NT2/D1 (cell line): ENCODE measurements at places on chromosomes 5 and 9.

GRCh38 chr5:14946815-14947620, 75.4 kb upstream of the ANKH start:
- DNase-seq: peak; percentile 16

DNA sequence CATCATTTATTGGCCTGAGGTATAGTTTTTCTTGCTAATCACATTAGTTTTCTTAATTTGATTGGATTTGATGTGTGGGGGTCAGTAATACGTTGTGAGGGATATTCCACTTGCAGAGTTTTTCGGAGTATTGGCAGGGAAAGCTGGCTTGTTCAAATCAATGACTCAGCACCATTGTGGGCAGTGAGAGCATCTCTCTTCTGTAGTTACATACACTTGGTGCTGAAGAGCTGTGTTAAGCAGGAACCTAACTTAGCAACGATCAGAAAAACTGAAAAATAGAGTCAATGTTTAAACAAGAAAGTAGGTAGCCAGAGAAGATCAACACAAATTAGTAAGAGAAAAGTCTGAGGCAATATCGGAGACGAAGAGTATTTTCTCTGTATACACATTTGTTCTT, 344.6 kb upstream of the EDIL3 start:
- DNase-seq: no peak

DNA sequence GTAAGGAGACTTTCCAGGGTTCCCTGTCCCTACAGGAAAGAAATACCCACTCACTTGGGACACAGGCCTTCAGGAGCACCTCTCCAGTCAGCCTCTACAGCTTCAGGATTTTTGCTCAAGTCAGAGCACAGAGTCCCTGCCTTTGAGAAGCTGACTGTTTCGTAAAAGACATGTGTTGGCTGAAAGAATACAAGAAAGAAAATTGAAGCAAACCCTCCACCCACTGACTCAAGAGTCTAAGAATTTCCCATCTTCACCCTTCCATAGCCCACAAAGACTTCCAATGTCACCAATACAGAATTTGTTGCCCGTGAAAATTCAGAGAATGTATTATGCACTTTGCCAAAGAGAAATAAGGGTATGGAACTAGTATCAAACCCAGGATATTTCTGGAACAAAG, 53.0 kb upstream of the ZNF622 start:
- DNase-seq: no peak

DNA sequence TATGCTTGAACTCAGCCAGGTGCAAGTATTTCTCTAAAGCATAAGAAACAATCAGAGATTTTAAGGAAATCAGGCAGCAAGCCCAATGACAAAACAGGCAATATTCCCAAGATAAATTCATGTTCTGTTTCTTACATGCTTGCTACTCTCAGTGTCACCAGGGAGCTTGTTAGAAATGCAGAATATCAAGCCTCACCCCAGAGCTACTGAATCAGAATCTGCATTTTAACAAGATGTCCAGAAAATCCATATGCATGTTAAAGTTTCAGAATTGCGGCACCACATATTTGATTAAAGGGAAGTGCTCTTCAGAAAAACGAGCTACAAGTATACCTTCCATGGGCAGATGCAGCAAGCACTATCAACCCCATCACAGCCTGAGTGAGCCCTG, 54.4 kb downstream of the MFAP3 start:
- no peak for DNase-seq

- no peak for DNase-seq
Observed at GRCh38 chr9:105432247-105432842, 15.5 kb upstream of the FSD1L start.

GRCh38 chr9:87285183-87285850, 212.3 kb upstream of the DAPK1 start:
- DNase-seq: no peak

GRCh38 chr5:57028161-57028560, 76.2 kb upstream of the MIER3 start:
- DNase-seq: no peak

DNA sequence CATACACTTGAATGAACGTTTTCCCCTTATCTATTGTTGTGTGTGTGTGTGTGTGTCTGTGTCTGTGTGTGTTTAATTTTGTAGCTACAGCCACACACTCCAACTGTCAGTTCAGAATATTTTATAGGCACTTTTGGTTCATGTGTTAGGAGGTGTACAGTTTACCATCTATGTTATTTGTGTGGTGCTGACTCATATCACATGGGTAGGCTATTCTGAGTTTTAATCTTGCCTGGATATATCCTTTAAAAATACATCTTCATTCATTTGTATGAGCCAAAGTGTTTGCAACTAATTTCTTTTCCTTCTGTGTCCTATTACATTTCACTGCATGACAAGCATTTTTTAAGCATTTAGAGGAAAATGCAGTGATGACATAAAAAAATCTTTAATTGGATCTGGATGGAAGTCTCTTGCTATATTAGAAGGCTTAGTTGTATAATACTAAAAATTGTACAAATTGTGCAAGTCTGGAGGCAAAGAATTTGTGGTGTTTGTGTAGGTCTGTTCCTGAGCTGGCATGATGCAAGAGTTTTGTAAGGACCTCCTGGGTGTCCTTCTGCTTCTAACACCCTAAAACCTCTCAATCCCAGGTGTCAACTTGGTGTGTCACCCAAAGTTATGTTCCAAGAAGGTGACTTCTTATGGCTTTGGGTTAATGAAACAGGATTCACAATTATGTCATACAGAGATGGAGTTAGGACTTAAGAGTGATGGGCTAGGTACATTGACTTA, 52.4 kb upstream of the HMHB1 start:
- DNase-seq: no peak

GRCh38 chr9:82923092-82923911, 139.6 kb downstream of the RASEF start:
- no peak for DNase-seq

GRCh38 chr5:52853650-52854049, 65.9 kb downstream of the ITGA1 start:
- DNase-seq: no peak

DNA sequence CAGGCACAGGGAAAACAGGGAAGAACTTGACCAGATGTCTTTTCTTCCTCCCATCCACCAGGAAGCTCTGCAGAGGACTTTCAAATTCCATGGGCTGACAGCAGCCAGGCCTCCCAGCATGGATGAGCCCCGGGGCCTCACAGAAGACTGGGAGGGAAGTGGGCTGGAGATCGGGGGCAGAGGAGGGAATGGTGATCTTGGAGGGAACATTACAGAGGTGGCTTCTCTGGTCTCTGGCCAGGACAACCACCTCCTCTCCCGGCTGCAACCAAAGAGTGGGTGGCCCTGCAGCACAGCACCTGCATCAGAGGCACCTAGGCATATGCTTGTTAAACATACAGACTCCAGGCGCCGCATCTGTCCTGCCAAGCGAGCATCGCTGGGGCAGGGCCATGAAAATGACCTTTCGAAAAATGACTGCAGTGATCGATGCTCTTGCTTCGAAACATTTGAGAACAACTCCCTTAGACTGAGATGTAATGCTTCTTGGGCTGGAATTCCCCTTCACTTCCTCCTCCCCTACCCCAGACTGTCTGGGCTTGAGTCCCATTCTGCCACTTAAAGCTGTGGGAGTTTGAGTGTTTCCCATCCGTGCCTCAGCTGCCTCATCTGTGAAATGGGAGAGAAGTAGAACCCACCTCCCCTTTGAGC, 68.7 kb upstream of the UNC5A start:
- DNase-seq: no peak

DNA sequence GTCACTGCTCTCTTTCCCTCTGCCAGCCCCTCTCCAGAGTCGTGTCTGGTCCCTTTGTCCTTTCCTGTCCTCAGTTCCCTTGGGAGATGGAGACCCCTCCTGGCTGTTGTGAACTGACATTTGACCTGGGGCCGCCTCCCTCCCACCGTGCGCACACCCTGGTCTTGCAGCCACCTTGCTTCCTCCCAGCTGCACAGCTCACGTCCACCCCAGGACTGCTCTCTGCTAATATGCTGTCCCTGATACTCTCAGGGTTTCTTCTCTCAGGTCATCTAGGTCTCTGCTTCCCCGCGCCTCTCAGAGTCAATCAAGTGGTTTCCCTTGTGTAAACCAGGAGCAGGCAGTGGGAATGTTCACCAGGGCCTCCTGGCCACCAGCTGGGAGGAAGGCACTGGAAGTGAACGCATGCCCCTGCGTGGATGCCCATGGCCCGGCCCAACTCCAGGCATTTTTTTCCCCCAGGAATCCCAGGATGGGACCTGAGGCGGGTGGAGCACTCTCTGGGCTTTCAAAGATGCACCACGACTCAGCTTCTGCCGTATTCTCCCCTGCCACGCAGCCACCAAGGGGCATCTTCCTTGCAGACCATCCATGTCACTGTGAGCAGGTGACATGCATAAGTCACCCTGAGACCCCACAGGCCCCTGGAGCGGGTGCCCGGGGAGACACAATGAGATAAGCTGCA, 142.4 kb downstream of the OLFM1 start:
- no peak for DNase-seq

GRCh38 chr9:135095470-135096407, 8.3 kb downstream of the OLFM1 start:
- DNase-seq: no peak

- DNase-seq: no peak
Observed at GRCh38 chr5:71816307-71816706, 97.2 kb downstream of the CARTPT start.

DNA sequence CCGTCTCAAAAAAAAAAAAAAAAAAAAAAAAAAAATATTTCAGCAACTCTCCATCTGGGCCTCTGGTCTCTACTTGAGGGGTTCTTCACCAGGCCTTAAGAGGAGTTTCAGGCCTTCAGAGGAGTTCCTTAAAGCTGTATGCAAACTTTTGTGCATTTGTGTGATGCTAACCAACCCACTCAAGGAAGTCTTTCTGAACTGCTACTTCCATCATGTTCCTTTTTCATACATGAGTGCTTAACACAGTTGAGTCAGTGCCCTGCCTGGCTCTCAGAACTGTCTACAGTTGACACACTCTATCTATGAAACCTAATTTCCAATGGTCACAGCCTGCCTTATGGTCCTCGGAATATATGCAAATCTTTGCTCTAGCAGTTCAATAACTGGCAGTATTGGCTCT, 146.5 kb downstream of the MEF2C start:
- no peak for DNase-seq

DNA sequence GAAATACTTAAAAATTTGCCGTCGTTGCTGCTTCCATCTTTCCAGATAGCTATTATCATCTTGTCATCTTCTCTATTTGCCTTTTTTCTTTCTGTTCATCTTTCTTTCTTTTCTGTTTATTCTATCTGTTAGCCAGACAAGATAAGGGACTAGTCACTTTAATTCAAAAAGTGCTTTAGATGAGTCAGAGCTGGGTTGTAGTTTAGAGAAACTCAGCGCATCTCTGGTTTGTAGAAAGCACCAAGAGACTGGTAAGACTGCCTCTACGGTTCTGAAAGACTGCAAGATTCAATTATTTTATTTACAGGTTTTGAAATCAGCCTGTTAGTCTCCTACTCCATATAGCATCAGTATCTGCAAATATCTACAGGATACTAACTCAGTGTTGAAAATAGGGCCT, 562.8 kb upstream of the RIOK2 start:
- no peak for DNase-seq

DNA sequence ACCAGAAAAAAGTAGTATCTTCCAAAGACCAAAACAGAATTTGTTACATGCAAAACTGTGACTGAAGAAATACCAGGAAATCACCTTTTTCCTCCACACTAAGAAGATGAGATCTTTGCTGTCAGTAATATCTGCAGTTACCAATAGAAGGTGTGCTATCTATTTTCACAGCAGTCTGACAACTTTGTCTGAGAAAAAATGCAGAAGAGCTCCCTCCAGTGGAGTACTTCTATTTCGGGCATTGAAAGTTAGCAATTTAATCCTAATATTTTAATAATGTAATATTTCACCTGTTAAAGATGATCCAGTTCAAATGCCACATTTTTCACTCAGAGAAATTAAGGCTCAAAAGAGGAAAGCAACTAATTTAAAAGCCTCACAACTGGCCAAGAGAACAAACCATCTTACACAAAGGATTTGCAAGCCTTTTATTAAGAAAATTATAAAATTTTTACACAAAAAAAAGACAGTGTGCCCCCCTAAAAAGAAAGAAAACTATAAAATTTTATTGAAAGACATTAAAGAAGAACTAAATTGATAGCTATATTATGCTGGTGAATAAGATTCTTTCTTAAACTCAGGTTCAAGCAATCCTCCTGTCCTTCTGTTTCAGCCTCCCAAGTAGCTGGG, 50.6 kb downstream of the DEPDC1B start:
- no peak for DNase-seq

- no peak for DNase-seq
Observed at GRCh38 chr5:155953335-155953734, 373.6 kb upstream of the SGCD start.

- no peak for DNase-seq
Observed at GRCh38 chr9:92895812-92896436, 18.1 kb upstream of the ZNF484 start.

- DNase-seq: peak; percentile 46
Observed at GRCh38 chr5:140042643-140043507, at the start of gene NRG2. Gene NRG2 (minus strand): TSS chr5:140043299.

- DNase-seq: no peak
Observed at GRCh38 chr5:31476738-31477141, 55.2 kb downstream of the DROSHA start.

GRCh38 chr5:150338546-150338945, 19.0 kb upstream of the TCOF1 start:
- no peak for DNase-seq

DNA sequence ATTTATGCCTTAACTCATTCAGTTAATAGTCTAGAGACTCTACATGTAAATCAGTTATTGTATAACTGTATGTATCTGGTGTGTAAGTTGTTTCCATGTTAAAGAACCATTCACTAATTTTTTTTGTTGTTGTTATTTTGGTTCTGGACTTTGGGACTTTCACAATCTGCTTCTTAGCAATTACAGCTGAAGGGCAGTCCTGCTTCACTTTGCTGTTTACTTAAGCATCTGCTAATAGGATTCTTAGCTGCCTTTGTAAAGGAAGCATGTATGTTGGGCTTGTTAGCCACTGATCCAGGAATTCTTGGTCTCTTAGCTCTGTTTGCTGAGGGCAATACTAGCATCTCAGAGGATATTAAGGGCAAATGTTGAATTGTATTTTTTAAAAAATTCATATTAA, 97.0 kb downstream of the FOCAD start:
- DNase-seq: no peak

DNA sequence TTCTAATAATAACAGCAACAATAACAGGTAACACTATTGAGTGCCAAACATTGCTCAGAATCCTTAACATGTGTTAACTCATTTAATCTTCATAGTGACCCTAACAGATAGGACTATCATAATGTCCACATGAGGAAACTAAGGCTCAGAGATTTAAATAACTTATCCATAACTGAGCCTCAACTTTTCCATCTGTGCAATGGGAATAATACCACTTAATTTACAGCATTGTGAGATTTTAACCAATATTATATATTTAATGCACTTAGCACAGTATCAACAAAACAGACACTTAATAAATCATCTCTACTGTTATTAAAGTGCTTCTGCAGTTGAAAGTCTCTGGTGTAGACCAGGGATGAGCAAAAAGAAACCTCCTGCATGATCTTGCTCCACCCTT, 28.2 kb downstream of the TTC39B start:
- no peak for DNase-seq

- no peak for DNase-seq
Observed at GRCh38 chr5:77719666-77720363, 56.3 kb downstream of the TBCA start.
